ENCODE measurements at places on chromosomes 4 and X. TPM values are rescaled to one million over a fixed set of nuclear protein-coding genes. Genes with fewer than 3 reads are reported as not detected.

- no peak for DNase-seq
Measured at GRCh38 chr4:9781343-9782135, at the start of gene DRD5. DRD5 (plus strand) TSS chr4:9781634; CDS start chr4:9782030, 396 bp downstream.

Gene CLDN34
- not detected for polyA plus RNA-seq

- DNase-seq, result no peak
Measured at GRCh38 chrX:23790155-23790497, 7.2 kb downstream of the SAT1 start.

DNA sequence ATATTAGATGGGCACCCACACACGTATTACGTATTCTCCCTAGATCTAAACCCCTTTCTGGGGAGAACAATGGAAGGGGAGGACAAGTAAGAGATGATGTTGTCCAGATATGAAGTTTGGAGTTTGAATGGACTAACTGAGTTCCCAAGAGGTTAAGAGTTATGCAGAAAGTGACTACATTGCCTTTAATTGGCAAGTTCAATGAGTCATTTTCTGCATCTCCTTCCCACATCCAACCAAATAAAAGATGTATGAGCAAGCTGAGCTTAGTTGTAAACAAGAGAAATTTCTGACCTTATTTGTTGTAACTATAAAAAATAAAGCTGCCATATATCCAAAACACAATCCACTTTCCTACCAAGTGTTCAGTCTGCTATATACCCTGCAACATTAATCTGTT is 50.5 kb downstream of the TIGD2 start:
- DNase-seq, result no peak

Gene FGF13
- polyA plus RNA-seq, result not detected

GRCh38 chr4:188008377-188008776 is 12.8 kb downstream of the ZFP42 start:
- no peak for DNase-seq

Gene ITIH6
- polyA plus RNA-seq, result not detected

Gene DDX53
- not detected for polyA plus RNA-seq

DNA sequence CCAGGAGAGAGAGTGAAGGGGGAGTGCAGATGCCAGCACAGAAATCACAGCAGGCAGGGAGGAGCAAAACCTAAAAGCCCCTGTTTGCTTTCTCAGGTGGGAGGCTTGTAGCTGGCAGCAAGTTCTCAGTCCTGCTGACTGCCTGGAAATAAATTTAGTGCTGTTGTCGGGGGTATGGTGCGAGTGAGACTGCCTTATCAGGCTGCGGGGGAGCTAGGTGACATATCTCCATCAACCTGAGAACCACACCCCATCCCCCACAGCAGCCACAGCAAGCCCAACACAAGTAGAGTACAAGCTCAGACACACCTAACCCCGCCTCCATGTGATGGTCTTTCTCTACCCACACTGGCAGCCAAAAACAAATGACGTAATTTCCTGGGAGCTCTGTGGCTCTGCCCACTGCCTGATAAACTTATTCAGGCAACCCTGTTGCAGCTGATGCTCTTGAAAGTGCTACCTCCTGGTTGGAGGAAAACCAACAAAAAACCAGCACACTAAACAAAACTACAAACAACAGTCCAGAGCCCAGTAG is 953.4 kb upstream of the NDST4 start:
- no peak for DNase-seq

Gene G6PD
- polyA plus RNA-seq, result 1,409 TPM

GRCh38 chr4:146243141-146243882 is 29.0 kb downstream of the REELD1 start:
- no peak for DNase-seq

- no peak for DNase-seq
Measured at GRCh38 chrX:53223068-53223693, 1.8 kb downstream of the KDM5C start.

DNA sequence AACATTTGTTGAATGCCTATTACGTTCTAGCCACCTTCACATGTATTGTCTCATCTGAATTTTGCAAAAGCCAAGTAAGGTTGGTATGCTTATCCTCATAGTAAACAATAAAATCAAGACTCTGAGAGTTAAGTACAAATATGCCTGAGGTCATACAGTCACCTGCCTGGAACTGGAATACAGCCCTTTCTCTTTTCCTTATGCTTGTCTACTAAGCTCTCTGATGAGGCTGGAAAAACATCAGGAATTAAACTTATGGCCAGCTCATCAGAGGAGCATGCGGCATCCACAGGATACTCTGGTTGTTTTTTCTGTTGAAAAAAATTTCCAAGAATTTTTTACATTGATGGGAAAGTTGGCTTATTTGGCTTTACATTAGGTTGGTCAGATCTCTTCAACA is 35.5 kb downstream of the NCAPG start:
- DNase-seq, result no peak

GRCh38 chr4:152628128-152628527 is 51.7 kb downstream of the TMEM154 start:
- no peak for DNase-seq

Gene POLN
- polyA plus RNA-seq, result 2.4 TPM

GRCh38 chrX:136121788-136122187 is 25.5 kb upstream of the FHL1 start:
- no peak for DNase-seq

DNA sequence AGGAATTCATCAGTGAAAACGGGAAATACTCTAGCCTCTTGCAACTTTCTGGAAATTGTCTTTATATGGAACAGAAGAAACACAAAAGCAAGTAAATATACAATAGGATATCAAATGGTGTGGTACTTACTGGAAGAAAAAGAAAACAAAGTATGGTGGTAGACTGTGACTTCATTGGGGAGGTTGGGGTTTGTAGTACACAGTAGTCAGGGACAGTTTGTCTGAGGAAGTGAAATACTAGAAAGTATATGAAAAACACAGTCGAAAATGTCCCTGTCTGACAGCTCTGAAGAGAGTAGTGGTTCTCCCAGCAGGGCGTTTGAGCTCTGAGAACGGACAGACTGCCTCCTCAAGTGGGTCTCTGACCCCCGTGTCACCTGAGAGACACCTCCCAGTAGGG is 390.0 kb upstream of the NWD2 start:
- no peak for DNase-seq

Gene PNMA3
- polyA plus RNA-seq, result 0.16 TPM

- no peak for DNase-seq
Measured at GRCh38 chrX:16869393-16870094, 618 bp downstream of the RBBP7 start.

Gene STBD1
- 6.4 TPM for polyA plus RNA-seq

- DNase-seq, result no peak
Measured at GRCh38 chrX:136417806-136418205, 69.9 kb upstream of the BRS3 start.

Gene IQSEC2
- polyA plus RNA-seq, result 41.4 TPM

Measured in A549 (cell line).